RCC 7860 (cell line): ENCODE measurements at places on chromosomes 3 and 15.

DNA sequence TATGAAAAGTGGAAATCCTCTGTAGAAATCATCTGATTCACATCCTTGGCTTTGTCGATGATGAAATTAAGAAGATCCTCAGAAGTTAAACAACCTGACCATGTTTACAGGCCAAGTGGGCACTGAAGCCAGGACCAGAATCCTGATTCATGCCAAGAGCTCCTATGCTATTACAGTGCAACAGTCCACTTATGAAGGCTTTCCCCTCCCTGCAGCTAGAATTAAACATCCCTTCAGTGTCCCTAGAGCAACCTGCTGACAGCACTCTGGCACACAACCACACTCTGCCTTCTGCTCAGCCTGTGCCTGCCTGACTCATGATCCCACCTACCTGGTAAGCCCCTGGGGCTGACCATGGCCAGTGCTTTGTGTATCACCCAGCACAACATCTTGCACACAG lies 33.8 kb downstream of the TXNRD3 start:
- DNase-seq = peak; percentile 43

DNA sequence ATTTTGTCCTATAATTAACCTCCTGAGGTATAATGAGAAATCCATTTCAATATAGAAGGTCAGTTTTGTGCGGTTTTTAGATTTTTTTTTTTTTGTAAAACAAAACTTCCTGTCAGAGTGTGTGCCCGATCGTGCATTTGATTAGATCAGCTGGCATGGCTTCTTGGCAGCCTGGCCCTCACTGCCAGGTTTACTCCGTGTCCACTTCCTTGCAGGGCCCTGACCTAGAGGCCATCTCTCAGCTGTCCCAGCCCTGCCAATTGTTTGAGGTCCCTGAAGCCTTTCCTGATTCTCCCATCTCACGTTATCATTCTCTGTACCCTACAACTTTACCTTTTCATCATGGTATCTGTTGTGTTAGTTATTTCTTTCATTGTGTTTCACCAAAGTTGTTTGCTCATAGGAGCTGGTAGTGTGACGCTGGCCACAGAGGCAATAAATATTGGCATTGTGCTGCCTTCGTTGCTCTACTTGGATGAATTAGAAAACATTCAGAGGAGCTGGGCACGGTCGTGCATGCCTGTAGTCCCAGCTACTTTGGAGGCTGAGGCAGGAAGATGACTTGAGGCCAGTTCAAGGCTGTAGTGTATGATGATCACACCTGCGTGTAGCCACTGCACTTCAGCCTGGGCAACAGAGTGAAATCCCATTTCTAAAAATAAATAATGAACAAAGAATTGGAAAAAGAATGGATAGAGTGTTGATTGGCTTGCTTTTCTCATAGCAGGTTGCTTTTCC lies 202.0 kb downstream of the GHSR start:
- DNase-seq = no peak

DNA sequence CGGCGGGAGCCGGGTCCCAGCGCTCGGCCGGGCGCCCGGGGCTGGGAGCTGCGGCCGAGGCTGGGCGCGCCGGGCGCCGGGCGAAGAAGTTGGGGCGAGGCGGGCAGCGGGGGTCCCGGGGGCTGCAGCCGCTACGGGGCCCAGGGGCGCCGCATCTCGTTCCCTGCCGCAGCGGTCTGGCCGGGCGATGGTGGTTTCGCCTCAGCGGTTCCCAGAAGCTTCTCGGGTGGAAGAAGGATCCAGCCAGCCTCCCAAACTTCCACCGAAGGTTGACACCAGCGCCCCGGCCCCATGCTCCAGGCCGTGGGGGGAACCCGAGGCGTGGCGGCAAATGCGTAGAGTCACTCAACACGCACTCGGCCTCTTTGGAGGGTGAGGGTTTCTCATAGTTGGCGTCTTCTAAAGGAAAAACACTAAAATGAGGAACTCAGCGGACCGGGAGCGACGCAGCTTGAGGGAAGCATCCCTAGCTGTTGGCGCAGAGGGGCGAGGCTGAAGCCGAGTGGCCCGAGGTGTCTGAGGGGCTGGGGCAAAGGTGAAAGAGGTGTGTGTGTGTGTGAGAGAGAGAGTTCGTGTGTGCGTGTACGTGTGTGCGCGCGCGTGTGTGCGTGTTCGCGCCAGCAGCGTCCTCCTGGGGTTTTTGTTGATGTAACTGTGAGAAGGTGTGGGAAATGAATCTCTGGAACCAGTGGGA lies 940 bp downstream of the BOC start:
- DNase-seq = no peak

DNA sequence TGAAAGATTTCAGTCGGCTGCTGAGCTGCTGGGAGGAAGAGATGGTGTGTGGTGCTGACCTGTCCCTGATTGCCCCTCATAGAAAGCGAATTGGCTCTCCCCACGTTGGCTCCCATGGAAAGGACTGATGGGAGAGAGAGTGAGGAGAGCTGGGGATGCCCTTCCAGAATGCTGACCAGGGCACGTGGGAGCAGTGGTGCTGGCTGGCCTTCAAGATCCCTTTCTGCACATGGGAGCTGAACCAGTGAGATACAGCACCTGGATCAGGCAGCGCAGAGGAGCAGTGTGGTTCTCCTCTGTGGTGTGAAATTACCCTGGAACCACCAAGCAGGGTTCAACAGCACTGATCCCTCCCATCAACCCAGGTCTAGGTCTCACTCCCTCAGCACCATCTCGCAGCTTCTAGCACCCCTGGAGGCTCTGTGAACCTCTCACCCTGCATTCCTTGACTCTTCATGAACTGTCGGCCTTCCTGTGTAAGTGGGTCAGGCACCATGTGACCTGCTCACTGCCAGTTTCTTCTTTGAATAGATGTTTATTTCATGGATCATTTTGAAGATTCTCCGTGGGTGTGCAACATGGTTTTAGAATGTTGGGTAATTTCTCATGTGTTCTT lies 55.7 kb downstream of the CACNA1D start:
- no peak for DNase-seq

DNA sequence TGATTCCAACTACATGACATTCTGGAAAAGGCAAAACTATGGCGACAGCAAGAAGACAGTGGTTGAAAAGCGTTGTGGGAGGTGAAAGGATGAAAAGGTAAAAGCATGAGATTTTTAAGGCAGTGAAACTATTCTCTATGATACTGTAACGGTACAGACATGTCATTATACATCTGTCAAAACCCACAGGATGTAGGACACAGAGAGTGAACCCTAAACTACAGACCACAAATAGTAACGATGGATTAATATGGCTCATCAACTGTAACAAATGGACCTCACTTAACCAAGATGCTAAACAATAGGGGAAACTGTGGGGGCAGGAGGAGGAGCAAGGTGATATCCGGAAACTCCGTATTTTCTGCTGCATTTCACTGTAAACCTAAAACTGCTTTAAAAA lies 39.1 kb downstream of the MYO9A start:
- DNase-seq = no peak

DNA sequence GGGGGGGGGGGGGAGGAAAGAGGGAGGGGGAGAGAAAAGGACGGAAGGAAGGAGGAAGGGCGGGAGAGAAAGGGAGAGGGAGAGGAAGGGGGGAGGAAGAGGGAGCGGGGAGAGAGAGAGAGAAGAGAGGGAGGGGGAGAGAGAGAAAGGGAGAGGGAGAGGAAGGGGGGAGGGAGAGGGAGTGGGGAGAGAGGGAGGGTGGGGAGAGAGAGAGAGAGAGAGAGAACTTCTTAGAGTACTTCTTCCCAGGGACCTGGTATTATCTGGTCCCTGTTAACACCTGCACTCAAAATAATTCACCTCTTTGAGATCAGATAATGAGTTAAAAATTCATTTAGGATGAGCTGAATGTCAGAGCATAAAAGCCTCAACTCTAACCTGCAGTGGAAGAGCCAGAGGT lies 1.1 kb downstream of the SEC13 start:
- DNase-seq = no peak

DNA sequence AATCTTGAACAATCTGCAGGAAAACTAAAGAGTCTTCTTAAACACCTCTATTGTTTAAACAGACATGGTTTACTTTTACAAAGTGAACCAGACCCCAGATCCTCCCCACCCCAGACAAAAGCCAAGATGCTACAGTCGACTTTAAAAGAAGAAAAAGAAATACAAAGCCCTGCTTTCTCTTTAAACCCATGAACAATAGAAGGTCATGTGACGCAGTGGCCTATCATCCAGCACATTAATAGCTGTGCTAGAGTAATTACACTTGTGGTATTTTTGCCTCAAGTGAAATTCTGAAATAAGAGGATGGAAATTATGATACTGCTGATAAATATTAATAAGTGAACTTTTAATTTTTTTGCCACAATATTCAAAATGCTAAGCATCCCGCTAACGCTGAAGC lies 613.4 kb downstream of the FOXP1 start:
- DNase-seq = no peak

GRCh38 chr3:50435371-50436113 lies 67.9 kb downstream of the CACNA2D2 start:
- DNase-seq = no peak

DNA sequence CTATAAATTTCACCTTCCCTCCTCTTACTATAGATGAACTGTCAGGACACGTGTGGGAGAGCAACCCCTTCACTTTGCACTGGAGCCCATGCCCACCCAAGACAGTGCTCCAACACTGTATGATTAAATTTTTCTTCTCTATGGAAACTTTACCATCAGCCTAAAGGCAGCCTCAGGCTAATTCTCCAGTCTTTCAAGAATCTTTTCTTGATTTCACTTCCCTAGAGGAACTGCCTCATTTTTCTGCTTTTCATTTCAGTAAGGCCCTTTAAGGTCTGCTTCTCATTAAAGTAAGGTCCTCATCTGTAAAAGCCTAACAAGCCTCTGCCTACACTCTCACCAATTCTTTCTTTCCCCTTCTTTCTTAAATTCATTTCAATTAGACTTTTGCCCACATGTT lies 137.3 kb downstream of the KCNMB2 start:
- DNase-seq = no peak

DNA sequence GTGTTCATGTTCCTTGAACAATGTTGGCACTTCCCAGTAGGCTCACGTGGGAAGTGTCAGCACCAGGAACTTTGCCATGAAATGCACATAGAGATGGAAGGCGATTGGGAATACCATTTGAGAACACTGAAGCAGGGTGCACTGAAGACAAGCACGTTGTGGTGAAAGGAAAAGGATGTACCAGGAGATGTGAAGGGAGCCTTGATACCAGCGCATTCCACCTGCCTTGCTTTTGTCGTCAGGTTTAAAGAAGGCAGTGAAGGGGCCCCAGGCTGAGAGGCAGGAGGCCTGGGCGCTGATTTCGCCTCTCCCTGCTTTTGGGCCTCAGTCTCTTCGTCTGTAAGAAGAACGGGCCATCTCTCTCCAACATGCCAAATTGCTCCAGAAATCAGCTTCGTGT lies 194.5 kb upstream of the HES1 start:
- no peak for DNase-seq

GRCh38 chr3:26647078-26647477 lies 24.5 kb downstream of the LRRC3B start:
- DNase-seq = no peak

DNA sequence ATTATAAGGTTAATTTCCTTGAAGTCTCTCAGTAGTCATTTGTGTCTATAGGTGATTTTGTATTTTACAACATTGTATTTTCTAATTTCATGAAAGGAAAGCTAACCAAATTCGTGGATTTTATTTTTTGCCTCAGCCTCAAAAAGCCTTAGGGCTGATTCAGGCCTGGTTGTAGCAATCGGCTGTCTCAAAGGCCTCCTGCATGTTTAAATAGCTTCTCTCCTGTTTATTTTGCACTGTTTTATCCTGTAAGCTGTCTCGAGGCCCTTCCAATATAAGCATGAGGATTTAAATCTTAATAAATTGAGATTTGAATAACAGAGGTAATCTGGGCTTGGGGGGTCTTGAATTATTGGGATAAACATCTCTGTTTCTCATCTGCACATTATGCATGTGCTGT lies 51.7 kb upstream of the ICE2 start:
- no peak for DNase-seq

- DNase-seq = no peak
Observed at GRCh38 chr3:162507397-162507796, 1010.8 kb downstream of the OTOL1 start.

DNA sequence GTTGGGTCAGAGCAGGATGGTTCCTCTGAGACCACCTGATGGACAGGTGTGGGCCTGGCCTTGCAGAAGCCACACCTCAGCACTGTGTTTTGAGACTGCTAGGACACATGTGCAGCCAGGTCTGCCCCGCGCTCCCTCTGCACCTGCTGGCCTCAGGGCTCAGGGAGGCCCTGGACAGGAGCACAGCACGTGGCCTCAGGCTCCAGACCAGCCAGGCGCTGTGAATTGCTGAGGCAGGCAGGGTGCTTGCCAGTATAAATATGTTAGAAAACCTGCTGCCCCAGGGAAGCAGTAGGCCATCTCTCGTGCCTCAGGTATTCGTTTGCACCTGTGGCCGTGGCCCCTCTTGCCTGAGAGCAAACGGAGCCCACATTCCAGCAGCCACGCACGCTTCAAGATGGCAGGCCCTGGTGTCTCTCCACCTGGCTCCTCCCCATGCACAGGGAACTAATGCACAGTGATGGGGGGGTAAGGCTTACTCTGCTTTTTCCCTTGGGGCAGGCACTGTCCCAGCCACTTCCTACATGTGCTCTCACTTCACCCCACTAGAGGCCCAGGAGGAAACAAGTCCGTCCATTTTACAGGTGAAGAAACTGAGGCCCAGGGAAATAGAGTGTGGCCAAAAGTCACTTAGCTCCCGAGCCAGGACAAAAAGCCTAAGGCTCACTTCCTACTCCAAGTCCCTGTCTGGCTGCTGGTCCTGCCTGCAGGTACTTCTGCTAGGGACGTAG lies 20.4 kb downstream of the SEC61A1 start:
- no peak for DNase-seq

- DNase-seq = no peak
Observed at GRCh38 chr3:62905331-62905730, 30.1 kb upstream of the CADPS start.

DNA sequence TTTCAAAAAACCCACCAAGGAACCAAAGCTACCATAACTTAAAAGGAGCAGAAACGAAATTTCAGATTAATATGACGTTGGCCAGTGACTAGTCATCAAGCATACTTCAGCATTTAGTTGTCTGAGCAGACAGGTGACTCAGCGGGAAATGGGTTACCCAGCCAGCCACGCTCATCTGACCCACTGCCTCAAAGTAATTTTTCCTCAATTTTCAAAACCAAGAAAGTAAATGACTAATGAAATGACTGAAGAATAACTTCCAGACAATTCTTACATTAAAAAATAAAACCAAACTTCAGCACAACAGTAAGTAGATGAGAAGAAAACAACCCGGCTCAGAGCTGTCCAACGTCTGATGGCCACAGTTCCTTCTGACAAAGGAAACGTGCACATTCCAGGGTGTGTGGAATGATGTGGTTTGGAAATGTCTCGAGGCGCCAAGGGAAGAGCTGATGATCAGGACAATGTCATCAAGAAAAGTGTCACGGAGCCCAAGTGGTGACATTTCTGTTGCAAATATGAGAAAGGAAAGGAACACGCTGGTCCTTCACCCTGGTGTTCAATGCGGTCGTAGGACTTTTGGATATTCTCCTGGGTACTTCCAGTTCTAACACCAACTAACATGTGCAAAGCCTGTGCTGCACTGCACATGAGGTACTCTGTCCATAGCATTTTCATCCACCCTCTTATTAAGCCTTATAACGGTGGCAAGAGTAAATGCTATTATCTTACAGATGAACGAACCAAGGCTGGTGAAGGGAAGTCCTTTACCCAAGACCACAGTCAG lies 79.1 kb downstream of the FOXP1 start:
- DNase-seq = peak; percentile 96

- DNase-seq = no peak
Observed at GRCh38 chr3:13214847-13215472, 141.7 kb upstream of the IQSEC1 start.

- peak; percentile 4 for DNase-seq
Observed at GRCh38 chr3:170469151-170470062, 50.7 kb downstream of the CLDN11 start.
